ENCODE measurements at places on chromosomes 3 and 15. TPM values are rescaled to one million over a fixed set of nuclear protein-coding genes. Genes with fewer than 3 reads are reported as not detected.

DNA sequence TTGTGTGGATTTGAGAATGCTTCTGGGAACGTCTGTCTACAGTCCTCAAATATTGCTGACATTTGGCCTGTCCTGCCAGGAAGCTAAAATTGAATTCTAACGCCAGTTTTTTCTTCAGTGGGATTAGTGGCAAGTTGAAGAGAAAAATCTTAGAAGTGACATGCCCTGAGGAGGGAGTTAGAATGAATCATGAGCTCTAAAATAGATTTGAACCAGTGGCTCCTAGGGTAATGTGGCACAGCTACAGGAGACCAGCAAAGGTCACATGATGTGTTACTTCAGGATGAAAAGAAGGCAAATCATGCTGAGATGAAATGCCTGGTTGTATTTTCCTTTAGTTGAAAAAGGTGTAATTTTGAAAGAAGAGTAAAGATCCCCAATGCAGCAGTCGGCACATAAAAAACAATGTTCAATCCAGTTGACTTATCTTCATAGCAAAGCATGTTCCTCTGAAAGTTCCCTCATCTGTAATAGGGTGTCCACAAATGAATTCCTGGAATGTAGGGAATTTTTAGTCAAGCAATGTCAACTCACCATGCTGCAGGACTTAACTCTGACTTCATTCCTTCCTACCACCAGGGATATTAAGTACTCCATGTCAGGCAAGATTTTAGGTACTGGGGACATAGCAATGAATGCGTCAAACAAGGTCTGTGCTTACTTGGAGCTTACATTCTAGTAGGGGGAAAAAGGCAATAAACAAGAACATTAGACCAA, 171.6 kb downstream of the CADPS start:
- H3K4me3 ChIP-seq, result no peak overlapping the region
- no peak for DNase-seq
- no peak overlapping the region for H3K27ac ChIP-seq
- H3K27me3 ChIP-seq, result no peaks in the 10 kb centered on the region
- H3K4me1 ChIP-seq, result no peaks in the 10 kb centered on the region

Gene EPHB3
- polyA plus RNA-seq, result 2.2 TPM

GRCh38 chr3:98623572-98624280, 30.3 kb upstream of the CPOX start:
- H3K27me3 ChIP-seq, result no peaks in the 10 kb centered on the region
- H3K27ac ChIP-seq, result no peak overlapping the region
- H3K36me3 ChIP-seq, result no peaks in the 10 kb centered on the region
- H3K4me1 ChIP-seq, result no peaks in the 10 kb centered on the region
- DNase-seq, result no peak

DNA sequence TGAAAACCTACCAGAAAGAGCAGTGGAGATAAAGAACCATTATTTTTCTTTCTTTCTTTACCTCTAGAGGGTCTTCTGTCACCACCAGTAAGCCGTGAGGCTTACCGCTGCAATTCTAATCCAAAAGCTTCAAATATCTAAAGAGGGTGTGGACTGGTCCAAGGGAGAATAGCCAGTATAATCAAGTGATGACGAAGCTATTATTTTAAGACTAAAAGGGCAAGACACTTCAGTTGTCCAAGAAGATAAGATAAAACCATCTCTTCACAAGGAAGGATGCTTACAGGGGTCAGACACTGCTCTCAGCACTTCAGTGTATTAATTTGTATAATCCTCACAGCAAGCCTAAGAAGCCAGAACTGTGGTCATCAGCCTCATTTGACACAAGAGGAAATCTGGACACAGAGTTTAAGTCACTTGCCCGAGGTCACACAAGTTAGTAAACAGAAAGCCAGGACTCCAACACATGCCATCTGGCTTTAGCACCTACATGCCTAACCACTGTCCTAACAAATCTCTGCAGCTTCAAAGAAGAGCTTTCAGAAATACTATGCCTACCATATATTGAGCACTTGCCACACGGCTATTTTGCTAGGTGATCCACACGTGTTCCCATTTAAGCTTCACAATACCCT, 14.6 kb downstream of the HDC start:
- DNase-seq, result no peak
- no peaks in the 10 kb centered on the region for H3K27me3 ChIP-seq
- no peak overlapping the region for H3K27ac ChIP-seq
- H3K36me3 ChIP-seq, result no peaks in the 10 kb centered on the region
- H3K4me1 ChIP-seq, result peaks cover 6% of the 10 kb centered on the region

Gene NOX5
- 0.09 TPM for polyA plus RNA-seq

- H3K36me3 ChIP-seq, result no peaks in the 10 kb centered on the region
- no peak overlapping the region for H3K4me3 ChIP-seq
- DNase-seq, result no peak
- H3K4me1 ChIP-seq, result peaks cover 15% of the 10 kb centered on the region
Measured at GRCh38 chr3:186210852-186211500, 102.1 kb upstream of the ETV5 start.

- no peak overlapping the region for H3K4me3 ChIP-seq
- peaks cover 37% of the 10 kb centered on the region for H3K27me3 ChIP-seq
- no peaks in the 10 kb centered on the region for H3K4me1 ChIP-seq
- no peak for DNase-seq
Measured at GRCh38 chr15:69144530-69144929, 15.9 kb upstream of the GLCE start.

- peak overlapping the region; percentile 8 for H3K4me3 ChIP-seq
- H3K4me1 ChIP-seq, result peaks cover 61% of the 10 kb centered on the region
- DNase-seq, result no peak
- H3K27me3 ChIP-seq, result no peaks in the 10 kb centered on the region
Measured at GRCh38 chr15:71559616-71560015, 250.7 kb upstream of the NR2E3 start.

GRCh38 chr3:117045143-117045542, 335.6 kb downstream of the TUSC7 start:
- DNase-seq, result no peak
- H3K27me3 ChIP-seq, result no peaks in the 10 kb centered on the region
- no peaks in the 10 kb centered on the region for H3K4me1 ChIP-seq
- H3K4me3 ChIP-seq, result no peak overlapping the region
- no peaks in the 10 kb centered on the region for H3K36me3 ChIP-seq
- H3K27ac ChIP-seq, result no peak overlapping the region

DNA sequence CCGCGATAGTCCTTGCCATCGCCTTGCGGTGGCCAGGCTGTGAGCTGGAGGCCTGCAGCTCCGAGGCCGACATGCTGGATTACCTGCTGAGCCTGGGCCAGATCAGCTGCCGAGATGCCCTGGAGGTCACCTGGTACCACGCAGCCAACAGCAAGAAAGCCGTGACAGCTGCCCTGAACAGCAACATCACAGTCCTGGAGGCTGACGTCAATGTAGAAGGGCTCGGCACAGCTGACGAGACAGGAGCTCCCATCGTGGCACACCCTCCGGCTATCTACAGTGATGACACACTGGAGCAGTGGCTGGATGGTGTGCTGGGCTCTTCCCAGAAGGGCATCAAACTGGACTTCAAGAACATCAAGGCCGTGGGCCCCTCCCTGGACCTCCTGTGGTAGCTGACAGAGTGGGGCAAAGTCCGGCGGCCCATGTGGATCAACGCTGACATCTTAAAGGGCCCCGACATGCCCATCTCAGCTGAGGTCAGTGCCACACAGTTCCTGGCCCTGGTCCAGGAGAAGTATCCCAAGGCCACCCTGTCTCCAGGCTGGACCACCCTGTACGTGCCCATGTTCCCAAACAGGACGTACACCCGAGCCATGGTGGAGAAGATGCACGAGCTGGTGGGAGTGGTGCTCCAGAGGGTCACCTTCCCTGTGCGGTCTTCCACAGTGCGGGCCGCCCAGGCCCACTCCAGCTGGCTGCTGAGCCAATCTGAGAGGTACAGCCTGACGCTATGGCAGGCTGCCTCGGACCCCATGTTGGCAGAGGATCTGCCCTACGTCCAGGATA, 70.2 kb downstream of the FAM43A start:
- no peak overlapping the region for H3K27ac ChIP-seq
- DNase-seq, result no peak
- H3K36me3 ChIP-seq, result no peaks in the 10 kb centered on the region
- no peak overlapping the region for H3K4me3 ChIP-seq

DNA sequence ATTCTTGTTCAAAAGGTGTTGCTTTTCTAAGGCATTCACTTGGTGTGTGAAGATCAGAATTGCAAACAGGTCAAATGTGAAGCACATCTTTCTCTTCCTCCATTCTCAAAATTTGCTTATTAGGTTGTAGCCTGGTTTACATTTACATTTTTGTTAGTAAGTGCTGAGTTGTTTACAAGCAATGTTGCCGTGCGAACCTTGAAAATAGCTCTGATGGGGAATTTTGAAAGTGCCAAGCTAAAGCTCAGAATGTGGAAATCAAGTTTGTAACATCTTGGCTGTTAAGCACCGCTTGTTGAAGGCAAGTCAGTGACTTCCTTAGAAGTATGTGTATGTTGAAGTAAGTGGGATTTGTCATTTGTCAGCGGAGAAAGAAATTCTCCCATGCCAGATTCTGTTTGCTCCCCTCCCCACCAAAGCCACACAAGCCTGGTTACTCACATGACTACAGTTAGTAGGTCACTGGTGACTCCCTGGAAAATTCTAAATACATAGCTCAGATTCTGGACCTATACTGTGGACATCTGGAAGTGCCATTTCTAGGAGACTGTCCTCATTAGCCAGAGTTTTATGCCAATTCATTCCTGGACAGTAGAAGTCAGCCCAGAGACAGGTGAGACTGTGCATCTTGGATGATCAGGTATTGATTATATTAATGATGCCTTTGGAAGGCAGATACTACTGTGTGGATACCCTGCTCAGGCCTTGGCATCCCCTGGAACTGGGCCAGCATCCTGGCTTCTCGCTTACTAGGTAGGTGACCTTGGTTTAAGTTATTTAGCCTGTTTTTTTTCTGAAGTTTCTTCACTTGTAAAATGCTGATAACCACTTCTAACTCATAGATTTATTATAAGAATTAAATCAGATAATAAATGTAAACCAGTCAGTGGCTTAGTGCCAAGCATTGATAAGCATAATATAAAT, 390.6 kb upstream of the SEMA6D start:
- no peak for DNase-seq
- H3K4me1 ChIP-seq, result no peaks in the 10 kb centered on the region
- no peaks in the 10 kb centered on the region for H3K36me3 ChIP-seq
- H3K4me3 ChIP-seq, result no peak overlapping the region

GRCh38 chr3:113129168-113129567, 82.2 kb upstream of the BOC start:
- no peaks in the 10 kb centered on the region for H3K27me3 ChIP-seq
- no peak overlapping the region for H3K27ac ChIP-seq
- no peak overlapping the region for H3K4me3 ChIP-seq
- H3K4me1 ChIP-seq, result peaks cover under 1% of the 10 kb centered on the region
- DNase-seq, result no peak
- H3K36me3 ChIP-seq, result no peaks in the 10 kb centered on the region

Gene FSTL1
- 59.0 TPM for polyA plus RNA-seq

DNA sequence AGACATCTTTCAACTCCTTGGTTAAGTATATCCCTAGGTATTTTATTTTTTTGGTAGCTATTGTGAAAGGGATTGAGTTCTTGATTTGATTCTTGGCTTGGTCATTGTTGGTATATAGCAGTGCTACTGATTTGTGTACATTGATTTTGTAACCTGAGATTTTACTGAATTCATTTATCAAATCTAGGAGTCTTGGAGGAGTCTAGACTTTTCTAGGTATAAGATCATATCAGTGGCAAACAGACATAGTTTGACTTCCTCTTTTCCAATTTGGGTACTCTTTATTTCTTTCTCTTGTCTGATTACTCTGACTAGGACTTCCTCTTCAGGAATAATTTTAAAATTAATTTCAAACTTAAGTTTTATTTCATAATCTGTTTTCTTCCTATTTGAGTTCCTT, 125.2 kb downstream of the OCA2 start:
- H3K4me3 ChIP-seq, result no peak overlapping the region
- DNase-seq, result no peak
- H3K27me3 ChIP-seq, result no peaks in the 10 kb centered on the region
- H3K27ac ChIP-seq, result no peak overlapping the region
- H3K36me3 ChIP-seq, result no peaks in the 10 kb centered on the region

- H3K36me3 ChIP-seq, result peaks cover 5% of the 10 kb centered on the region
- H3K27me3 ChIP-seq, result no peaks in the 10 kb centered on the region
- H3K4me3 ChIP-seq, result no peak overlapping the region
- DNase-seq, result no peak
- H3K27ac ChIP-seq, result no peak overlapping the region
- no peaks in the 10 kb centered on the region for H3K4me1 ChIP-seq
Measured at GRCh38 chr3:160546727-160547126, 18.6 kb downstream of the KPNA4 start.

- peaks cover 14% of the 10 kb centered on the region for H3K4me1 ChIP-seq
- no peak for DNase-seq
- no peaks in the 10 kb centered on the region for H3K27me3 ChIP-seq
- H3K4me3 ChIP-seq, result no peak overlapping the region
- no peak overlapping the region for H3K27ac ChIP-seq
- no peaks in the 10 kb centered on the region for H3K36me3 ChIP-seq
Measured at GRCh38 chr3:172846706-172847105, 96.2 kb downstream of the ECT2 start.

GRCh38 chr15:70050970-70051369, 46.7 kb downstream of the TLE3 start:
- H3K36me3 ChIP-seq, result peaks cover 46% of the 10 kb centered on the region
- H3K4me3 ChIP-seq, result no peak overlapping the region
- no peaks in the 10 kb centered on the region for H3K4me1 ChIP-seq
- H3K27me3 ChIP-seq, result no peaks in the 10 kb centered on the region
- no peak for DNase-seq

DNA sequence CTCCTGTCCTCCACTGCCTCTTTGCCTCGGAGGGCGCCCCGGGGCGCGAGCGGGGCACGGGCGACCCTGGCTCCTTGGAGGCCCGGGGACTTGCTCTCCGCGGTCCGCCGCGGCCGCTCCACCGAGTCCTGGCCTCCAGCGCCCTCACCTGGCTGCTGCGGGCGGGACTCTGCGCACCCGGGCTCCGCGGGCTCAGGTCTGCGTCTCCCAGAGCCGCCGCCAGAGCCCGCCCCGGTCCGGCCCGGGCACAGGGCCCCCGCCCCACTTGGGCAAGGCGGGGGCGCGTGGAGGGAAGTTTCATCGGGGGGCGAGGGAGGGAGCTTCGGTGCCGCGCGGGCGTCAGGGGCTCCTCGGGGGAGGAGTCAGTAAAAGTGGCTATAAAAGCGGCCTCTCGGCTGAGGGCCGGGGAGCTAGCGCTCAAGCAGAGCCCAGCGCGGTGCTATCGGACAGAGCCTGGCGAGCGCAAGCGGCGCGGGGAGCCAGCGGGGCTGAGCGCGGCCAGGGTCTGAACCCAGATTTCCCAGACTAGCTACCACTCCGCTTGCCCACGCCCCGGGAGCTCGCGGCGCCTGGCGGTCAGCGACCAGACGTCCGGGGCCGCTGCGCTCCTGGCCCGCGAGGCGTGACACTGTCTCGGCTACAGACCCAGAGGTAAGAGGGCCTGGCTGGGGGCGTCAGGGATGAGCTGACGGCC, at the start of gene CEMIP:
CEMIP (plus strand) TSS at position 407 of the 694 bp plus-strand sequence. CDS start 94,510 bp downstream, outside the sequence.
- peaks cover 15% of the 10 kb centered on the region for H3K27me3 ChIP-seq
- no peak within 1 kb of the TSS for H3K27ac ChIP-seq
- peaks cover 35% of the 10 kb centered on the region for H3K4me1 ChIP-seq
- H3K36me3 ChIP-seq, result no peaks in the 10 kb centered on the region
- no peak for DNase-seq
- H3K4me3 ChIP-seq, result peak within 1 kb of the TSS; percentile 56
